ENCODE measurements at places on chromosomes 7 and 10.

- DNase-seq: no peak
Observed at GRCh38 chr7:121938429-121938996, 65.6 kb downstream of the PTPRZ1 start.

DNA sequence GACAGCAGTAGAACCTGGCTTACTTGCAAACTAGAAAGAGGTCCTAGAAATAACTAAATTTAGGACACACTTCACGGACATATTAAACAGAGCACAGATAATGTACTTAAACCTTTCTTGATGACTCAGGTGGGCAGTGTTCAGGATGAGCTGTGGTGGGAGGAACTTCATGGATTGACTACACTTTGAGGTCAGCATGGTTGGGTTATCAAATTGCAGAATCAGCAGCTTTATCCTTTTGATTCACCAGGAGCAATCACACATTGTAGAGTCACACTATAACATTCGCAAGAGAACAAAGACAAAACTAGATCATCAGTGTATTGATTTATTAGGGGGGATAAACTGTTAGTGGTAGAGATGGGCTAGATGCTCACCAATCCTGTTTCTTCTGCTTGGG is 38.6 kb upstream of the AGK start:
- no peak for DNase-seq

DNA sequence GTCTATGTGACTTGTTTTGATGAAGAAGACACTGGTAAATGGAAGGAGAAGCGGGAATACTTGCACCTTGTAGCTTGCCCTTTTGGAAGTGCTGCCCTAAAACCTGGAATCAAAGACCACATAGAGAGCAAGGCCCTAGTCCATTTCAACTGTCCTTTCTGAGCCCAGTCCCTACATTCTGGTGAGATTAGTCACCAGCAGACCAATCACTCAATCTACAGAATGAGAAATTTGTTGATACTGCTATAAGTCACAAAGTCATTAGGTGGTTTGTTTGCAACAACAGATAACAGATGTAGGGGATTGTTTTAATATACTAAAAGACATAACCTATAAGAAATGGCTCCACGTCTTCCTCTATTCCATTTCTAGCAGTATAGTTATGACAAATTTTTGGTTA is 33.6 kb downstream of the WASL start:
- DNase-seq: no peak

DNA sequence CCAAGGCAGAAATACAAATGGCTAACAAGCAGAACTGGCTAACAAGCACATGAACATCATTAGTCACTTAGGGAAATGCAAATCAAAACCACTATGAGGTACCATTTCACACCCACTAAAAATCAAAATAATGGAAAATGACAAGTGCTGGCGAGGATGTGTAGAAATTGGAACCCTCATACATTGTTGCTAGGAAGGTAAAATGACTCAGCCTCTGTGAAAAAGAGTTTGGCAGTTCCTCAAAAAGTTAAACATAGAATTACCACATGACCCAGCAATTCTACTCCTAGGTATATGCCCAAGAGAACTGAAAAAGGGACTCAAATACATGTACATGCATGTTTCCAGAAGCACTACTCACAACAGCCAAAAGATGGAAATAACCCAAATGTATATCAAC is 52.8 kb upstream of the ANAPC16 start:
- peak; percentile 77 for DNase-seq

DNA sequence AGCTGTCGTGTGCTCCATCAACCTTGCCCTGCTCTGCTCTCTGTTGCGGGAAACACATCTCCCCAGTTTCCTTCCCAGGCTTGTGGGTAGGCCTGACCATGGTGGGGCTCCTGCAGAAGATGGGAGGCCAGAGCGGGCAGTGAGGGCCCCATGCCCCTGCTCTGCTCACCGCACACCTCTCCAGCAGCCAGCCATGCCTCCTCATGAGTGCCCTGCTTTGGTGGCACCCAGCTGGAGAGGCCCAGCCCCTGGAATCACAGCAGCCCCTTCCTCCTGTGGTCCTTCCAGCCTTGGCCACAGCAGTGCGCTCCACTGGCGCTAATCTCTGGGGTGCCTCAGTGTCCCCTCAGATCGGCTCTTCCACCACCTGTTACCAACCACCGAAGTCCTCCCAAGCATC is 4.2 kb upstream of the OPN4 start:
- DNase-seq: no peak

DNA sequence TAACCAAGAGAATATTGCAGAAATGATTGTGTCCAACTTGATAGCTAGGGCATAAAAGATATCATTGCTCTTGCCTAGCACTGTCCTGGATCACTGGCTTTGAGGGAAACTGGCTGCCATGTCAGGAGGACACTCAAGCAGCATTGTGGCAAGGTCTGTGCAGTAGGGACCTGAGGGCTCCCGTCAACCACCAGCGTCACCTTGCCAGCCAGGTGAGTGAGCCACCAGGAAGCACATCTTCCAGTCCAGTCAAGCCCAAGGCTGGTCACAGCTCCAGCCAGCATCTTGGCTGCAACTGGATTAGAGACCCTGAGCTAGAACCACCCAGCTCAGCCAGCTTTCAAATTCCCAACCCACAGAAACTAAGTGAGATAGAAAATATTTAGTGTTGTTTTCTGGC is 392.7 kb downstream of the CALN1 start:
- no peak for DNase-seq

DNA sequence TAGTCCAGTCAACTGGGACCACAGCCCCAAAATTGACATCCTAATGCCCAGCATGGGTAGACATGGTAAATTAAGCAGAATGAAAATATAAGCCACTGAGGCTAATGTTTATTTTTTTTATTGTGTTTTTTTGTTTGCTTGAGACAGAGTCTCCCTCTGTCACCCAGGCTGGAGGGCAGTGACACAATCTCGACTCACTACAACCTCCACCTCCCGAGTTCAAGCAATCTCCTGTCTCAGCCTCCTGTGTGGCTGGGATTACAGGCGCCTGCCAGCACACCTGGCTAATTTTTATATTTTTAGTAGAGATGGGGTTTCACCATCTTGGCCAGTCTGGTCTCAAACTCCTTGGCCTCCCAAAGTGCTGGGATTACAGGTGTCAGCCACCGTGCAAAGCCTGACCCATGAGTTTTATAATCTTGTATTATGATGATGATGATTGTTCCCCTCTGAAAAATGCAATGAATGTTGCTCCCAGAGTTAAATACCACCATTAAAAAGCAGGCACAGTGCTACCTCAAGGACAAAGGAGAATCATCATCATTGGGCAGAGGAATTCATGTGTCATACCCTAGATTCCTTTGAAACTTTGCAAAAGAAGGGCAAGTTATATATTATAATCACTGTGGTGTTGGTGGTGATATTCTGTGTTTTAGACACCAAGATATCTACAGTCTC is 228.0 kb downstream of the PARD3 start:
- DNase-seq: no peak

DNA sequence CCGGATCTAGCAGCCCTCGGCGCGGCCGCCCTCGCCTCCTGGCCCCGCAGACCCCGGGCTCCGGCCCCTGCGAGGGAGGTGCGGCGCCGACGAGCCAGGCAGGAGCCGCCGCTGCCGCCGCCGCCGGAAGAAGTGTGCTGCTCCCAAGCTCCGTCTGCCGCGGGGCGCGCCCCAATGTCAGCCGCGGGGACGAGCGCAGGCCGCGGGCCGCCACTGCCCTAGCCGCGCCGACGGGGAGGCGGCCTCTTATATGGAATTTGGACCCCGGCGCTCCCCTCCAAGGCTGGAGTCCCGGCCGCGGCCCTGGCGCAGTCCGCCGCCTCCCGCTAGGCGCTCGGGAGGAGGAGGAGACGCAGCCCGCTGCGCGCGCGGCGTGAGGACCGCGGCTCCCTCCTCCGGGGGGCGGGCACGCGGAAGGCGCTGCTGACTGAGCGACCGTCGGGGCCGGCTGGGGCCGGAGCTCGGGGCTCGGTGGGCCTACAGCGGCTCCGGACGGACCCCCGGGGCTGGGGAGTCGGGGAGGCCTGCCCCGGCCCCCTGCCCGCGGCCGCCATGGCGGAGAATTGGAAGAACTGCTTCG is at the start of gene TRIM8:
Gene TRIM8 (plus strand): TSS at position 414 of the 580 bp plus-strand sequence. CDS start 139 bp downstream, at position 553.
- DNase-seq: peak; percentile 32

GRCh38 chr7:129010075-129010474 is 44.8 kb downstream of the TNPO3 start:
- no peak for DNase-seq

DNA sequence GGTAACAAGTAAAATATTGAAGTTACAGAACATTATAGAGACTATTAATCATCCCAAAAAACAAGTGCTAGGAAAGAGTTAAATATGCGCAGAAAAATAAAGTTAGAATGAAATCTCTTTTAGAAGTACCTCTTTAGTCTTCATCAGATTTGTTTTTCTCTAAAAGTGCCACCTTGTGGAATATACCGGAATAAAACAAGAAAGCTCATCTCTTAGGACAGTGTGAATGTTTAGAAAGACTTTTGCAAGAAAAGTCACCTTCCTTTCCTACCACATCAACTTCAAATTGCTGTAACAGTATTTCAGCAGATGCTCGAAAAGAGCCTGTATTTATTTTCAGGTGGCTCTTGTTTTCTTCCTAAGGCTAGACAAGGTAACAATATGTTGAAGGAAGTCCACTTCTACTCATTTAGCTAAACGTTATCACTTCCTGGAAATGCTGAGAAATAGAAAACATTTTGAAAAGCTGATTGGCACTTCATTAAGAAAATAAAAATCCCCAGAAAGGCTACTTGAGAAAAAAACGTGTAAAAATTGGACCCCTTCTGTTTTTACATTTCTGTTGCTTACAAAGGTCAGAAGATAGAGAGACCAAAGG is 19.8 kb upstream of the FAM133B start:
- DNase-seq: peak; percentile 26

DNA sequence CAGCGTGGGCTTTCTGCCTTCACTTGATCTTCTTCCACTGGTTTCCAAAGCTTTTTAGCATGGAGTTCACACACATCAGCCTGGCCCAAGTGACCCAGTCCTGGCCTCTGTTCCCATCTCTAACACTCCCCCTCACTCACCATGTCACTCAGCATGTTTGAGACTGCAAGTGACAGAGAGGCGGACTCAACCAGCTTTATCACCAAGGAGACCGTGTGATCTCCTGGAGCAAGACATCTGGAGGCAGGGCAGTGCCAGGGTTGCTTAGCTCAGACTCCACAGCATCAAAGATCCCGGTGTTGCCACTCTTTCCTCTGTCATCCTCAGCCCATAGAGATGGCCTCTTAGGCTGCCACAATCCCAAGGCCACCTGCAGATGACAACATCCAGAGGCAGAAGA is 39.4 kb downstream of the FAM241B start:
- DNase-seq: no peak

GRCh38 chr7:73707045-73707631 is 12.3 kb downstream of the STX1A start:
- DNase-seq: no peak

- DNase-seq: peak; percentile 48
Observed at GRCh38 chr7:8205031-8205387, 57.0 kb downstream of the ICA1 start.

DNA sequence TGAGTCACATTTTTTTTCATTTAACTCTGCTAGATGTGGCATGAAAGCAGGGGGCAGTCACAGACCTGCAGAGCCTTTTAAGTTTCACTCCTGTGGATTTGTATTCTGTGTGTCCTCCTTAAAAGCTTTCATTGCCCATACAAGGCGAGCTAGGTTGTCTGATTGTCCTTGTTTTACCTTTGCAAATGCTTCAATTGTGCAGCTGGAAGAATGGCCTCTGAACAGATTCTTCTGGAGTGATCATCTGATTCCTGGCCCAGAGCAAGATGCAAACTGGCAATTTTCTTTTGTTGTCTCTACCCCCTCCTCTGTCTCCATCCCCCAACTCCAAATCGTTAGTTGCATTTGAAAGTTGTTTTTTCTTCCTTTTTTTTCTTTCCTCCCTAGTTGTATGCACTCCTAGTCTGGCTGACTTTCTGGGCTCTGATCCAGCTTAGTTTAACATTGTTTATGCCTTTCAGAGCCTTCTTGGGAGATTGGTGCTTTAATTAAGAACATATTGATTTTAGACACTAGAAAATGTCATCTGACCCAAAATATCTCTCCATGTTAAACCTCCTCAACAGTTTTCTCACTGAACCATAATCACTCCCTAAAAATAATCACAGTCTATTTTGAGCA is 150.2 kb downstream of the REEP3 start:
- DNase-seq: peak; percentile 88

DNA sequence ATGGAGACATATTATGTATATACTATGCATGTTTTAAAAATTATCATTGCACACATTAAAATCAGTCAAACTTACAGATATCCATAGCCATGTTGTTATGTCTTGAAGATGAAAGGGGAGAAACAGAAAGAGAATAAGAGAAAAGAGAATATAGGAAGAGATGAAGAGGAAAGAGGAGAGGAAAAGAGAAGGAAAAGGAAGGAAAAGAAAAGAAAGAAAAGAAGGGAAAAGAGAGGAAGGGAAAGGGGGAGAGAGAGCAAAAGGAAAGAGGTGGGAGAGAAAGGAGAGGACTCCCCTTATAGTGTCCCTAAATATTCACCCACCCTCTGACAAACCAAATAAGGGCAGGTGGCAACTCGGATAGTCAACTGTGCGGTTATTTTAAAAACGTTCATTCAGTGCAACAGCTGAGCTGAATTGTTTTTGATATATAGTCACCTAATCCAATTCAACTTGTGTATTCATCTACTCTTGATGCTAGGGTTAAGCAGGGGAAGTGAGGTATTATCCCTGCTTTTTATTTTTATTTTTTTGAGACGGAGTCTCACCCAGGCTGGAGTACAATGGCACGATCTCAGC is 14.6 kb downstream of the SVIL start:
- DNase-seq: no peak

DNA sequence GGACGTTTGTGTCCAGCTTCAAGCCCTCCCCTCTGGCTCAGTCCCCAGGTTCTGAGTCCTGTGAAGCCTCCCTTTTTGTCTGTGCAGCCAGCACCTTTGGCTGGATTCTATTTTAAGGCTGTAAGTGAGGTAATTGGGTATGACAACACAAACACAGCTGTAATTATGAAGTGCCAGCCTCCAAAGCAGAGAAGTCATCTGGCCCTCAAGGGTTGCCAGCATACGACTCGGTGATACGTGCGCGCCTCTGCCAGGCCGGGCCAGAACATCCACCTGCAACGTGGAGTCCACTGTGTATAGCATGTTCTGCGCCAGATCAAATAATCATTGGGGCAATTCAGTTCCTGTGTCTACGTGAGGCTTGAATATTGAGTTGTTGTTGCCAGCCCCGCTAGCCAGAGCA is 6.7 kb upstream of the FAM180A start:
- DNase-seq: peak; percentile 42

DNA sequence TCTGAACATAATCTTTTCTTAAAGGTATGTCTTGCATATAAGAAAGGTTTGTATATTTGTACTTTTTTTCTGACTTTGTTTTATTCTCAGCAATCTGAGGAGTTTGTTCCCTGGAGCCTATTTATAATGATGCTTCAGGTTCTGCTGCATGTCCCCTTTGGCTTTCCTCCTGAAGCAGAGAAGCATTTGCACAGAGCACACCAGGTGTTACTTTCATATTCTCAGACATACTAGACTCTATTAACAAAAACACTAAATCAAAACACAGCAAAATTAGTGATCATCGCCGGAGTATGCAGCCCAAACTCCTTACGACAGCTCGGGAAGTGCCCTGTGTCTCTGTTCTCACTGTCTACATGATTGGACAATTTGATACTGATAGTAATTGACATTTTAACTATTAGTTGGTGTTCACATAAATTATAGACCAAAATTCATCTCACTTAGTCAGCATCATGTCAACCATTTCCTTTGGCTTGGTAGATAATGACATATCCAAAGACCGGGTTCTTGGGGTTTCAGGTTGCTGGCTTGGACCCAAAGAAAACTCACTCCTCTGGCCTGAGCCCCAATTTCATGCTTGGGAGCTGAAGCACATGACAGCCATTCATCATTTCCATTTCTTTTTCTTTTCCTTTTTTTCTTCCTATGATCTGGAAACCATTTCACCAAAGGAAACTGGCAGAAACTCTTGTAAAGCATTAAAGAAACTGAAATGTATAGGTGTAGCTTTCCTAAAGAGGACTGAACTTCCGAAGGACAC is 400.1 kb upstream of the NRP1 start:
- DNase-seq: no peak
